T-cell (primary cell): ENCODE measurements at places on chromosomes 5 and 9. TPM values are rescaled to one million over a fixed set of nuclear protein-coding genes. Genes with fewer than 3 reads are reported as not detected.

GRCh38 chr9:127035423-127035822 lies 87.0 kb downstream of the ANGPTL2 start:
- no peak for DNase-seq

DNA sequence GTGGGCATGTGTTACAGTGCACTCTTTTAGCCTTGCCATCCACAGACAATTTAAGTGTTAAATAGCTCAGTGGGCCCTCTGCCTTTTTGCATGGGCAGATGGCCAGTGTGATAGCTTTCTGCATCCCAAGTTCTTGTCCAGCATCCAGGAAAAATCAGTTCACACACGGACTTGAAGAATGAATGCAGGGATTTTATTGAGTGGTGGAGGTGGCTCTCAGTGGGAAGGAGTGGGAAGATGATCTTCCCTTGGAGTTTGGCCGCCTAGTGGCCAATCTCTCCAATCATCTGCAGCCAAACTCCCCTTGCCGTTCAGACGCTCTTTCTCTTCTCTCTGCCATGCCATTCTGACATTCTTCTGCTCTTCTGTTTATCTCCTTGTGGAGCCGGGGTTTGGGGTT lies 322.4 kb upstream of the GRAMD2B start:
- DNase-seq, result no peak

DNA sequence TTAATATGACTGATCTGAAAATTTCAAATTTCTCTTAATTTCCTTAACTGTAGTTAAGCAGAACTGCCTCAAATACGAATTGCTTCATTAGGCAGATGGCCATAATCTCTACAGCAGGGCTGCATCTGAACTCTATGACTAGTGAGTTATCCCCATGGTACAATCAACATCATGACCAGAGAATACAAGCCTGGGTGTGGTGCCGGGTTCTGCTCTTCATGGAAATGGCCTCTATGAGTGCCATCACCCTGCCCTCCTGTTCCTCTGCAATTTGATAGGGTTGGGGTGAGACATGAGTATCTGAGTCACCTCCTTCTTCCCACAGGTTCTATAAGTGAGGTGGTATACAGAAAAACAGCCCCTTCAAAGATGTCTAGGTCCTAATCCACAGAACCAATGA lies 235.9 kb downstream of the AP3B1 start:
- DNase-seq, result no peak

DNA sequence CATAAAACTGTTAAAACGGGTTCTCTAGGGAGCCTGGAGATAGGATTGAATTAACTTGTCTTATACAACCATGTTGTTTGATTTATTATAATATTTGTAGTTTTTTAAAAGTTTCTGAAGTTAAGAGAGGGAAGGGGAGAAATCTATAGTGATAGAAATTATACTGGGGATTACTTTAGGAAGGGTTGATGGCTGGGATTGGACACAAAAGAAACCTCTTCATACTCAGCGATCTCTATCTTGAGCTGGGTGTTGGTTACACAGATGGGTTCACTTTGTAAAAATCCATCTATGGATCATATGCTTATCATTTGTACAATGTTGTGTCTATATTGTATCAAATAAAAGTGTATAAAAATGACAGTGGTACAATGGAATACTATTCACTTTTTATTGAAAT lies 30.0 kb downstream of the TNPO1 start:
- DNase-seq, result no peak

- DNase-seq, result no peak
Measured at GRCh38 chr5:7805379-7805778, 45.6 kb downstream of the CFAP90 start.

DNA sequence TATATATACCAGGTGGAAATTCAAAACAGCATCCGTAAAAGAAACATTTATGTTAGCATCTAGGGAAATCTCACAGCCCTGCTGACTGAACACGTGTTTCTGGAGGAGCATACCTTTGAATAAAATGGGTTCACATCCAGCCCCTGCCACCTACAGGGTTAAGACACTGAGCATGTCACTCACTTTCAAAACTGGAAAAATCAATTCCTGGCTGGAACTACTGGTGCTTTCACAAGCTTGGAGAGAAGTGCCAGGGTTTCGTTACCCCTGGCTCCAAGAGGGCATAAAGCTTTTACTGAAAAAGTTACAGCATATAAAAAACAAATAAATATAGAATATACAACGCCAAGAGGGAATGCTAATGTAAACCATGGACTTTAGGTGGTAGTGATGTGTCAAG lies 48.0 kb downstream of the SERINC5 start:
- DNase-seq, result no peak

YIPF5 gene
- 32.8 TPM for total RNA-seq

SPINK4 gene
- not detected for total RNA-seq

NPR2 gene
- 8.6 TPM for total RNA-seq

RALGDS gene
- 161 TPM for total RNA-seq
